Thoracic aorta (tissue), 2 donors: ENCODE measurements at places on chromosomes 2 and 18.

- DNase-seq, result no peak
Measured at GRCh38 chr18:56068701-56069100, 480.7 kb upstream of the TCF4 start.

DNA sequence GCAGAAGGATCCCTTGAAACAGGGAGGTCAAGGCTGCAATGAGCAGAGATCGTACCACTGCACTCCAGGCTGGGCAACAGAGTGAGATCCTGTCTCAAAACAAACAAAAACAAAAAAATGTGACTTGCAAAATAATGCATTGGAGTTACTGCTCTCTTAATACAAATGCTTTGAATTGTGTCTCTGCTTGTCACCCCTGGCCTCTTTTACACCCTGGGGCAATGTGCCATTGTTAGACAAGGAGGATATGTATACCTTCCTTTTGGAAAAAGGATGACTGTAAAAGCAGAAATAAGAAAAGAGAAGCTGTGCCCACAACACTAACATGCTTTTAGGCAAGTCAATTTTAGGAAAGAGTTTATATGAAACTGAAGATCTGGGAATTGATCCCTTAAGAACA is 20.8 kb upstream of the C2orf74 start:
- DNase-seq, result no peak

GRCh38 chr18:3447068-3447894 is 2.7 kb upstream of the TGIF1 start:
- DNase-seq, result no peak

DNA sequence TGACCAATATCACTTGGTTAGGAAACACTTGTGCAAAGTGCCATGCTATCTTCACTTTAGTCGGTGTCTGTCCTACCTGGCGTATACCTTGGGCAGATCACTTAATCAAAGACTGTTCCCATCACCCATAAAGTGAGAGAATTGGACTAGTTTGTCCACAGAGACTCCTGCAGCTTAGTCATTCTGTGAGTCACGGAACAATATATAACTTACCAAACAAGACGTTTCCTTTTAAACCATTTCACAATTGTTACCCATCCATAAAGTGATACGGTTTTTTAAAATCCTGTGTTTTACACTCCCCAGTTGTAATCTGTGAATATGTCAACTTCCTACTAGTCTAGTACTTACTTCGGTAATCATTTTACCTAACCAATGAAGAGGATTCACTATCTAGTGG is 499.3 kb upstream of the SMIM21 start:
- no peak for DNase-seq

GRCh38 chr2:107174171-107174570 is 288.2 kb upstream of the ST6GAL2 start:
- no peak for DNase-seq

GRCh38 chr2:173258701-173259100 is 96.0 kb upstream of the CDCA7 start:
- no peak for DNase-seq

GRCh38 chr2:7430421-7430868 is 513.2 kb downstream of the RNF144A start:
- DNase-seq, result no peak

GRCh38 chr2:241795021-241795999 is 13.7 kb upstream of the NEU4 start:
- no peak for DNase-seq

DNA sequence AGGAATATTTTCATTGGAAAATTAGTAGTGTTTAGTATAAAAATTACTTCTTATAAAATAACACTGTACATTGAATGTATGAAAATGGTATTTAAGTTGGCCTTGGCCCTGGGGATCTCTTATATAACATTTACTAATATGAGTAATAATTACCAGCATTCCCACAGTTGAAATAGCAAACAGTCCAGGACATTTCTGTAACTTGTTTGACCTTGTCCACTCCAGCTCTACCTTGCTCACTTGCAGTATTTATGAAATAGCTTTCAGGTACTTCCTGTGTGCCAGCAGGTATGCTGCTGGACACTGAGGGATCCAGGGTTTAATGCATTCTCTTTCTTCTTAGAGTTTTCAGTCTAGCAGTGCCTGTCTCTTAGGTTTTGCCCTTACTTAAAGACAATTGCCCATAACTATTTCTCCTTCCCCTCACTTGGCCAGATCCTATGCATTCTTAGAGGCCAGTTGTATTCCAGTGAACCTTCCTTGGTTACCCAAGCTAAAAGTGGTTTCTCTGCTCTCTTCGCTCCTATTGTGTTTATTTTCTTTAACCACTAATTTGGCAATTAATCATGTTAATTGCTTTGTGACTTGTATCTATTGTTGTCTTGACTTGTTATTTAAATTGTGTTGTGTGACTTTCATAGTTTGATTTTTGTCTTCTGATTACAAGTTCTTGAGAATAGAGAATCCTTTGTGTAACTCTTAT is 25.9 kb downstream of the BABAM2 start:
- no peak for DNase-seq

DNA sequence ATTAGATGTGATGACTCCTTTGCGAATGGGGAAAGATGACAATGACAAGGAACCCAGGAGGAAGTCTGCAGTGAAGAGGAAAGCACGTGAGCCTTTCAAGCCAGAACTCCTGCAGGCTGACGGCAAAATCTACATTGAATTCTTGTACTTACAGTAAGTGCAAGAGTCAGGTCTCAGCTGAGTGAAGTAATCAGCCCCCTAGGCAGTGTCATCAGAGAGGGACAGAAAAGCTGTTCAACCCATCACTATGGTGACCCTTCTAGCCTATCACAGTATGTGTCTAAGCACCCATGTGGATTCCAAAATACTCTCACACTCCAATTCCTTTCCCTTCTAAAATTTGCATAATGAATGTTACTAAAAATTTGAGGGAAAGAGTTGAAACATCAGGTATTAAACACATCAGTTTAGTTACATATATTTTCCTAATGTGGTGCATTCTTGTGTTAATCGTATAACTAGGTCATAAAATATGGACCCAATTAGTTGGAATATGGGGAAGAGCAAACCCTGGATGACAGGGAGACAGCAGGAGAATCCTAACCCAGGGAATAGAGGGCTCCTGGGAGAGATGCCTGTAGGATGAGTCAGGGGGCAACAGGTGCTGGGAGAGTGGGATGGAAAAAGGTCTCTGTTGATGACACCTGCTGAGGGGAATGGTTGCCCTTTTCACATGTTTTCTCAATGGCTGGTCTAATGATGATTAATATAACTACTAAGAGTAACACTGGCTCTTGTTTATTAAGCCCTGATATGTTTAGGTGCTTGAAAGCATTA is 39.5 kb downstream of the VWC2L start:
- no peak for DNase-seq

DNA sequence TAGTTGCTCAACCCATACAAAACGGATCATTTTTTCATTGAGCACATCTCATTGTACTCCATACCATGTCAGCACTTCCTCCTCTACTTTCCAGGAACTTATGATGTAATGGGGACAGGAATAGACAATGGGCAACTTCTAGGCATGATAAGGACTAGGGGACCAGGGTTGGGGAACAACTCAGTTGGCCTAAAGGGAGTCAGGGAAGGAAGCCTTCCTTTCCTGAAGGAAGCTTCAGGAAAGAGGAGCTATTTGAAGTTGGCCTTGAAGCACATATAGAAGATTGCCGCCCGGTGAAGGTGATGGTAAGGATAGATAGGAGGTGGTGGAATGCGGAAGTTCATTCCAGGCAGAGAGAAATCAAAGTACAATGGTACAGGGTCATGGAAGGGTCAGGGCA is 283.9 kb downstream of the SLC8A1 start:
- DNase-seq, result no peak

- no peak for DNase-seq
Measured at GRCh38 chr18:31148600-31148999, 14.1 kb downstream of the DSC1 start.

DNA sequence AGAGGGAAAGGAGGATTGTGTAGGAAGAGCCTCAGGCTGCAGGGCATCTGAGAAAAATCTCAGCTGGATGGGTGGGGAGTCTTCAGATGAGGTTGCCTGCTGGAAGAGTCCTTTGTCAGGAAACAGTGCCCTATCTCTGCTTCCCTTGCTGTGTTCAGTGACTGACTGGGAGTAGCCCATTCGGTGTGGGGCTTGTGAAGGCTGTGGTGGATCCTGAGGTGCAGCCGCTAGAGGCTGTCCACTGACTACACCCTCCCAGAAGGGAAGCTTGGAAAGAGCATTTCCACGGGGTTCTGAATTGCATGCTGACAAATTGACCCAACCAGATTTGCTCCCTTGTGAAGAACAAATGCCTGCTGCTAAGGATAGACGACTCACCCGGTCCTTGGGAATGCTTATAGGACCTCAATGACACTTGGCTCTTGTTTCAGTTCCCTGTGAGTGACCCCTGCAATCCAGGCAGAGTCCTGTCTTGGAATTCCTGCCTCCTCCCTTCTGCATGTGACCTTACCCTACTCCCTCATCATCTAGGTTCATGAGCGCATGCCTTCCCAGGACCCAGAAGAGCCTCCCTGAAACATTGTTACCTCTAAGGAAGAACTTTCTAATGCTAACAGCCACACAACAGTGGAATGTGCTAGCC is 109.7 kb upstream of the FAM136A start:
- DNase-seq, result no peak
